ENCODE measurements at places on chromosomes 2 and 18.

DNA sequence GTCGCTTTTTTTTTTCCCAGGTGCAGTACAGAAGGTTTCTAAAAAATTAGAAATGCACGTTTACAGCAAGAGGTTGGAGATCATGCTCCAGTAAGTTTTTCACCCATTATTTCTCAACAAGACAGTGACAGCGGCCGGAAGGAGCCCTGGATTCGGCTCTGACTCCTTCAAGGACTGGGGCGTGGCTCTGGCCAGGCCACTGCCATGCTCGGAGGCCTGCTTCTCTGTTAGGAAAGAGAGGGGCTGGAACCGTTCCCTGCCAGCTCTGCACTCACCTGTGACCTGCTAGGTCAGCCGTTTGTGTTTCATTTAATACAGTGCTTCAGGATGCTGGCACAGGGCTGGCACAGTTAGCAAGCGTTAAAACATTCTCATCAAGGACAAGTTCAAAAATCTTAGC is 6.7 kb upstream of the IAH1 start:
- DNase-seq = no peak

- no peak for DNase-seq
Observed at GRCh38 chr2:113705982-113706523, 50.4 kb downstream of the SLC35F5 start.

- DNase-seq = no peak
Observed at GRCh38 chr2:101328474-101329007, 20.0 kb upstream of the RNF149 start.

DNA sequence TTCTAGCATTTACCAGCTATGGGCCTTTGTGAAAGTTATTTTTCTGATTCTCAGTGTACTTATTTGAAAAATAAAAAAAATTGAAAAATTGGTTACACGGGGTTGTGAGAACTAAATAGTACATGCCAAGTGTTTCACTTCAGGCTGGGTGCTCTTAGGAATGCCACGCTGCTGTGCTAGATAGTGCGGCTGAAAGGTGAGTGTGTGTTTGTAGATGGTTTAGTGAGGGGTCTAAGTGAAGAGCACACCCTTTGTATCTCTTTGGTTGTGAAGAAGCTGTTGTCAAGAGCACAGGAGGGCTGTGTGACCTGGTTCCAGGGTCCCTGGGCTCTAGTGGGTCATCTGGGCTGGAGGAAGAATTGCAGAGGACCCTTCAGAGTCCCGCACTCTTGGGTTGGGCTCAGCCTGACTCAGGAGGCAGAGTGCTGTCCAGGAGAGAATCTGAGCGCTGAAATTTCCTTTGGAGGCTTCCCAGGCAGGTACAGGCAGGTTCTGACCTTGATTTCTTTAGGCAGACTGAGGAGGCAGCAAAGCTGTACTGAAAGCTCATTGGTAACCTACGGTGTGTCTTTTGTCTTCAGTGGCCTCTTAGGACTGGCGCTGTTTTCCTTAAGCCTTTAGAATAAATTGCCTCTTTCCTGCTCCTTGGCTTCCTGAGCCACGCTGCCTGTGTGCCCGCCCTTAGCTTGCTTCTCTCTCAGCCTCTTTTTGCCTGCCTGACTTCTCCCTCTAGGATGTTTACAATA is 44.4 kb downstream of the MAP4K4 start:
- DNase-seq = no peak

- no peak for DNase-seq
Observed at GRCh38 chr18:13628211-13628610, 98.1 kb downstream of the FAM210A start.

DNA sequence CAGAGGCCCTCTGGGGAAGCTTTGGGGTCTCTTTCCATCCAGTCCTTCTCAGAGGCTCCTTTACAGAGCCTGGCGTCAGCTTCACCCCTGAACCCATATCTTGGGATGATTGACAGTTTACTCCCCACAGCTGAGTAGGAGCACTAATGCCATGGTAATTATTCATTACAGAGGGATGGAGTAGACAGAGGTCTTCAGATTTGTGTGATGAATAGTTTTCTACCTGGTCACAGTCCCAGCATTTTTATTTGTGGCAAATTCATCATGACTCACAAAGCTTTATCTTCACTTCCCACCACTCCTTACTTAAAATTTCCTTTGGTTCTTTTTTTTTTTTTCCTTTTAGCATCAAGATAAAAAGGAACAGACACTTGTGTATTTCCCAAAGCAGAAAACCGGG is 104.2 kb downstream of the CCDC85A start:
- no peak for DNase-seq

All from fibroblast of the conjunctiva (primary cell).